Muscle of leg (tissue), 16 donors: ENCODE measurements at places on chromosomes 2 and 18. TPM values are rescaled to one million over a fixed set of nuclear protein-coding genes. Genes with fewer than 3 reads are reported as not detected.

HOXD12 gene
- not detected for total RNA-seq

SOX11 gene
- 13.2 TPM for total RNA-seq

DNA sequence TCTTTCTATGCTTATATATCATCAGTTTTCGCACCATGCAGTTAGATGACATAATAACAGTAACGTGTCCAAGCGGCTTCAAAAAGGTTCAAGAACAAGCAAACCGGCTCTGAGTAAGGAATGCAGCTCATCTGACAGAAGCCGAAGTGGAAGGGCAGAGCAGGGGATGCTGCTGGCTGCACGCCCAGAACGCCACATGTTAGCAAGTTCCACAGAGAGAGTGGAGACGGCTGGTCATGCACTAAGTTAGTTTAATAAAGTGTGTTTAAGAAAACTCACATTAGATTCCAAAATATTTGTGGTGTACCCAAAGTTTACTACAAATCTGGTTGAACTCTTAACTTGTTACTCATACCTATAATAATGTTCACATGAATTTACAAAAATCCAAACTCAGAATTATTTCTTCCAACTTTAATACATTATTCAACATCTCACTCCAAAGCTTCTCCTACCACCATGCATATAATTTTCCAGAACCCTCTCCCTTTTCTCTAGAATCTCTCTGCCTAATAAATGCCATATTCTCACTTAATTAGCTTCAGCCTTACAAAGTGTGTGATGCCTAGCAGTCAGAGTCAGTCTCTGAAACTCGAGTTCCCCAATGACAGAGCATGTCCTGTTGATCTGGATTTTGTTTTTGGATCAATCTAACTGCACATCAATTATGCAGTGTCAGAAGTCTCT lies 170.0 kb downstream of the DNAH7 start:
- DNase-seq = peak; percentile 93

DNA sequence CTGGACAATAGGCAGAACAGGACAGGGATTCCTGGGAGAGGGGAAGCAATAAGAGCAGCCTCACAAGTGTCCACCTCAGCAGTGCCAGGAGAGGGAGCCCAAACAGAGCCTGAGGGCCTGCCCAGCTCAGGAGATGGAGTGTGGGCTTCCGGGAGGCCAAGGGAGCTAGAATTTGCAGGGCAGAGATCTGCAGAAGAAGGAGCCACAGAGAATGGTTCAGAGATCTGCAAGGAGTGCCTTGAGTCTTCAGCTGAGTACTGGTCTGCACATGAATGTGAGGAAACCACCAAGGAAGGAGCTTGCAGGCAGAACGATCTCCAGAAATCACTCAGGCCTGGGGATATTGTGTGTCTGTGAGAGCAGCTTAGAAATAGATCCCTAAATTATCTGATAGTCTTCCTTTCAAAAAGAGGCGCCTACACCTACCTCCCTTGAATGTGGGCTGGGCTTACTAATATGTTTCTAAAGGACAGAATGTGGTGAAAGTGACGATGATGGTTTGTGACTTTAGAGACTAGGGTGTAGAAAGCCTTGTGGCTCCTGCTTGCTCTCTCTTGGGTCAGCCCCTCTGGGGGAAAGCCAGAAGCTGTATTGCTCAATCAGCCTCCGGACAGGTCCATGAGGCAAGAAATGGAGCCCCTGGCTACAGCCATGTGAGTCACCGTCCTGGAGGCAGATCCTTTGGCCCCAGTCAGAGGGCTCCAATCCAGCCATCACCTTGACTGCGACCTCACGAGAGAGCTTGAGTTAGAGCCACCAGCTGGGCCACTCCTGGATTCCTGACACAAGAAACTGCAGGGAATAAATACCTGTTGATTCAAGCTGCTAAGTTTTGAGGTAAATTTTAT lies 7.6 kb upstream of the LPIN1 start:
- peak; percentile 51 for DNase-seq

DNA sequence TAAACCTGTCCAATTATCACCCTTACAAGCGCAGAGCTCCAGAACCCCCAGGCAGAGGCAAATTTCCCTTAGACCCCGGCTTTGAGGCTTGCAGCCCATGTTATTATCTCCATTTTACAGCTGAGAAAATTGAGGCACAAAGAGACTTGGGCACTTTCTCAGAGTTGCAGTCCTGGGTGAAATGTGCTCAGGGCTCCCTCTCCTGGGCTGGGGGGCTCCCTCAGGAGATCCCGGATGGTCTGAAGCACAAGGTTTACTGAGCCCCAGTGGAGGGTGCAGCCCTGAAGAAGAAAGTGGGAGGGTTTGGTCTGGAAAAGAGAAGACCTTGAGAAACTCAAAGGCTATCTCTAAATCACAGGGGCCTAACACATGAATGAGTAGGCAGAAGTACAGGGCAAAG lies 156.6 kb downstream of the CYRIA start:
- no peak for DNase-seq

DNA sequence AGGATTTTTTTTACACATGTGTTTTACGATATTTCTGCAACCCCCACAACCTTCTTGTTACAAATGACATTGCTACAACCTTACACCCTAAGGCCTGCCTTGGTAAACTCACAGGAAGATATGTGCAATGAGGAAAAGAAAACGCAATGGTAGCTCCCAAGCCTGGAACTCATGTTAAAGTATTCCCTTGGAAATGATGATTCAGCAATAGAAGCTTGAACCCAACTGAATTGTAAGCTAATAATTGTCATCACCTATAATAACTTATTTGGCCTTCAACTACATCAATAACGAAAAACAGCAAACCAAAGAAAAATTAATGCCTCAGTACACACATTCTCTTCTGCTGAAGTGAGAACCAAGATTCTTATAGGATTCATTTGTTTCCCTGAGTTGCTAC lies 491.0 kb downstream of the LRP1B start:
- DNase-seq = no peak

DNA sequence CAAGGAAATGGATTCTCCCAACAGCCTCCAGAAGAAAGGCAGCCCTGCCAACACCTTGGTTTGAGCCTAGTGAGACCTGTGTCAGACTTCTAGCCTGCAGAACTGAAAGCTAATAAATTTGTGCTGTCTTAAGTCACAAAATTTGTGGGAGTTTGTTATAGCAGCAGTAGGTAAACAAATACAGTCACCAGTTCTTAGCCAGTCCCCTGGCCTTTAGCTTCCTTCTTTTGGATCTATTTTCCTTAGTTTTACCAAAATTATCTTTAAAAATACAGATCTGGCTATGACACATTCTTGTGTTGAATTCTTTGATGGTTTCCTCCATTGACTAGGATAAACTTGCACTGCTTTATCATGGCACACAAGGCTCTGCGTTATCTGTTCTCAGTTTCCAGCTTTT lies 697.9 kb upstream of the FANCL start:
- no peak for DNase-seq

DNA sequence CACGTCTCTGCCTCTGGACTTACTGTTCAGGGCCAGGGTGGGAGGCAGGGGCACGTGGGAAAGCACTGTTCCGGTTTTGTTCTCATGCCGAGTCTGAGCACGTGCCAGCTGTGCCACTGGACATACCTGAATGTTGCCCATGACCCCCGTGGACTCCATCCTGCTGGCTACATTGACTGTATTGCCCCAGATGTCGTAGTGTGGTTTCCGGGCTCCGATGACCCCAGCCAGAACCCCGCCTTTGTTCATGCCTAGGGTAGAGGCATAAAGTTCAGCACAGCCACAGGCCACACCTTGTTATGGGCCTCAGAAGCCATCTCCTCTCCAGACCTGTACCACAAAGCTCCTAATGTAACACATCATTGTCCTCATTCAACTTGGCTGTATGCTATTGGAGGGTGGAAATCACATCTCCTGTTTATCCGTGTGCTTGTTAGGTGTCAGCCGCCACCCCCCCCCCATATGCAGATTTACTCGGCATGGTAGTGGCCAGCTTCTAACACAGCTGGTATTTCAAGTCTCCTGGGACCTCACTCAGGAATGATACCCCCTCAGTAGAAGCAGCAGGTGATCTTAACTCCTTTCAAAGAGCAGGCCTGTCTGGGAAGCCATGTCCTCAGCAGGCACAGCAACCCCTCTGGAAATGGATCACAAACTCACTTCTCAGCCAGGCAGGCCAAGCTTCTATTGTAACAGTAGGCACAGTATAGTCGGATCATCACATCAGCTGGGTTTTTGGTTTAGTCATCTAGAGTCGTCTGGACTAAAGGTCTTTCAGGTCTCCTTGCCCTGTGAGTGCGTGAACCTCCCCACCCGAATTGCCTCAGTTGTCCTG lies 27.6 kb downstream of the CENPO start:
- DNase-seq = no peak

DNA sequence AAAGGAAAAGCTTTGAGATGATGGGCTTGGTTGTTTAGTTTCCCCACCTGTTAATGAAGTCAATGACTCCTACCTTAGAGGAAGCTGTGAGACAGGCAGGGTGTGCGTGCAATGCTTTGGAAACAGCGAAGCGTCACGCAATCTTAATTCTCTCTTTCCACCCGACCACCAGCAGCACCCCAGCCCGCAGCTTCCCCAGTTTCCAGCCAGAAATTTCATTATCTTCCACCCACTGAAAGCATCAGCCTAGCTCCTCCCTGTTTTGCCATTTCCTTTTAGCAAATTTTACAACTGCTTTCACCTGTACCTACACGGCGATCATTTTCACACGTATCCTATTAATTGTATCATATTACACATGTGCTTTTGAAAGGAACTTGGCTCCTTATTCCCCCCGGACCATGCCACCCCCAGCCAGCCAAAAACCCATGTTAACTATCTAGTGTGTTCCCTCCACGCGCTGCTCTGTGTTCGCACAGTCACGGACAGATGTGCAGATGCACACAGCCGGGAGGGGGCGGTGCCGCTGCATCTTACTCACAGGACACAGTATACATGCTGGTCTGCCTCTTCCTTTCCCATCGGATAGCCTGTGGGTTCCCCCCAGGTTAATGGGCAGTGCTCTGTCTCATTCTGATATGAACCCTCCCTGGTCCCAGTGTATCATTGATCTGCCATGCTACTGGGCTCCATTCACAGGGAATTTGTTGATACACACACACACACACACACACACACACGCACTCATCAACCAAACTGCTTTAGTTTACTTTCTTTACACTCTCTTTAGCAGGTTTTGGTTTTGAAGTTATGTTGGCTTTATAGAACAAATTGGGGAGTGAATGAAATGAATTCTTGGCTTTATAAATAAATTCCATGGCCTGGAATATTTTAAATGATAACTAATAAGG lies 22.4 kb downstream of the CYP27C1 start:
- DNase-seq = peak; percentile 60

DNA sequence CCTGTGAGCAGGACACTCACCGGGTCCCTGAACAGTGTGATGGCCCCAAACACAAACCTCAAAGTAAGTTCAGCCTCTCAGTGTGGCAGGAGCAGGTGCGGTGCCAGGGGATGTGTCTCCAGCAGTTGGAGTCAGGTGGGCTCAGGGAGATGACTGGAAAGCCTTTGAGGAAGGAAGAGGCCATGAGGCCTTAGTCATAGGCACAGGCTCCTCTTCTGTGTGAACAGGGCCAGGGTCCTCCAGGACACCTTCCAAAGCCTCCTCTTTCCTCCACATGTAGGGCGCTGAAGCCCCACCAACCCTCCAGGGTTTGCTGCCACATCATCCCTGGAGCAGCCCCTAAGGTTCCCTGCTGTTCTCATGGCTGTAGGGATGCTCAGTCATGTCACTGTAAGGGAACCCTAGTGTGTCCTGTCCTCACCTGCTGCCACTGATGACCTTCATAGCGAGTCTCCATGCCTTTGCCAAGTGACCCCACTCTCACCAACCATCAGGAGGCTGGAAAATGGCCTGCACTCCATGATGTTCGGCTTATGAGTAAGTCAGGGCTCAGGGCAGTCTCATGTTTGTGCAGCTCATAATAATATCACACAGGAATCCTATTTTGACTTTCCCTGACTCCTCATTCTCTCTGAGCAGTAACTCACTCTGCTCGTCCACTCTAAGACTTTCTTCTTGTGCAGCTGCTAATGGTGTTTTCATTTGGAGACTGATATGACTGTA lies 1152.9 kb downstream of the RPIA start:
- DNase-seq = no peak

GRCh38 chr2:153870308-153870707 lies 1.4 kb upstream of the GALNT13 start:
- no peak for DNase-seq

GRCh38 chr18:48569139-48569914 lies 30.5 kb downstream of the CTIF start:
- no peak for DNase-seq

DNA sequence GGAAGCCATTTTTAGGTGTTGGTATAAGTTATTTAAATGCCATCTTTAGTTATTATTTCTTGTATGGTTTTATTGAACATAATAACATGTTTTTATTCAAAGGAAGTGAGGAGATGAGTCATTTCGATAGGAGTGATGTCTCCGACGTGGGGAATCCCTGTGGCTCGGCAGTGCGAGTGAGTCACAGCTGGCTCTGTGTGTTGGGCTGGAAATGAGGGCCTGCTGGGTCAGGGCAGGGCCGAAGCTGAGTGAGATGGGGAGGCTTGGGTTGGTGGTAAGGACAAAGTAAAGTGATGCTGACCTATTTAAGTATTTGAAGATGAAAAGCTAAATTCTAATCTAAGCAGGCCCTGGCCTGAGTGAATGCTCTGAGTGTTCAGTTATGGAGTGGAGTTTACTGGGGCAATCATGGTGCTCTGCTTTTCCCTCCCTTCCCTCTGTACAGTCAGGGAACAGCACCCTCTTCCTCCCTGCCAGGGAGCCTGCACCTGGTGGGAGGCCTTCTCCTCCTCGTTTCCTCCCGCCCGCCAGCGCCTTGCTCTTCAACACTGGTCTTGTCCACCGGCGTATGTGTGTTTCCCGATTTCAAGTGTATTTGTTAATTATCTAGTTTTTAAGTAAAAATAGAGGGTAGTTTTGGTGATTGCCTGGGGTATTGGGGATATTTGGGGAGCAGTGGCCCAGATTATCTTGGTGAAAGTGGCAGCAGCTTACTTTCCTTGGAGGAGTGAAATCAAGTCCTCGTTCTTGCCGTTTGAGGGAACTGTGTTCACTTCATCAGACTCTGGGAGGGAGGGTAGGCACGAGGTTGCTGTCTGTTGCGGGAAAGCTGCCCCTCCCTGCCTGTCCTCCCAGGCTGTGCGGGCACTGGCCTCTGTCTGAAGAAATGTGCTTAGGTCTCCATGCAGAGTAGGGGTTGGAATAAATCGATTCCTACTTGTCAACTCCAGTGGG lies 157.0 kb downstream of the LDLRAD4 start:
- DNase-seq = peak; percentile 85

DNA sequence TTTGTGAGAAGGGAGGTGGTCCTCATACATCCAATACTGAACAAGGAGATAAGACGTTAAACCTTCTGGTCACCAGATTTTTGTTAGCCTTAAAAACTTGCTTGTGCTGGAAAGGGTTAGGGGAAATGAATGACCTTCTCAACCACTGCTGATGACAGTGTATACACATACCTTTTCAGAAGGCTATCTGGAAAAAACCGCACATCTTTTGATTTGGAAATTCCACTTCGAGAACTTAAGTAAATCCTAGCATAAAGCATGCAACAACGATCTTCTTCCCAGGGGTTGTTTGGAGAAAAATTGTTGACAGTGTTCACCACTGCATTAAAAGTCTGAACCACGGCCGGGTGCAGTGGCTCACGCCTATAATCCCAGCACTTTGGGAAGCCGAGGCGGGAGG lies 7.6 kb downstream of the YWHAQ start:
- no peak for DNase-seq
